Stimulated activated CD4-positive, alpha-beta T cell treated with anti-CD3 and anti-CD28 coated beads, Interleukin-2, amount 100 ng/mL, for 24 hours (primary cell): ENCODE measurements at places on chromosomes 16 and 17.

DNA sequence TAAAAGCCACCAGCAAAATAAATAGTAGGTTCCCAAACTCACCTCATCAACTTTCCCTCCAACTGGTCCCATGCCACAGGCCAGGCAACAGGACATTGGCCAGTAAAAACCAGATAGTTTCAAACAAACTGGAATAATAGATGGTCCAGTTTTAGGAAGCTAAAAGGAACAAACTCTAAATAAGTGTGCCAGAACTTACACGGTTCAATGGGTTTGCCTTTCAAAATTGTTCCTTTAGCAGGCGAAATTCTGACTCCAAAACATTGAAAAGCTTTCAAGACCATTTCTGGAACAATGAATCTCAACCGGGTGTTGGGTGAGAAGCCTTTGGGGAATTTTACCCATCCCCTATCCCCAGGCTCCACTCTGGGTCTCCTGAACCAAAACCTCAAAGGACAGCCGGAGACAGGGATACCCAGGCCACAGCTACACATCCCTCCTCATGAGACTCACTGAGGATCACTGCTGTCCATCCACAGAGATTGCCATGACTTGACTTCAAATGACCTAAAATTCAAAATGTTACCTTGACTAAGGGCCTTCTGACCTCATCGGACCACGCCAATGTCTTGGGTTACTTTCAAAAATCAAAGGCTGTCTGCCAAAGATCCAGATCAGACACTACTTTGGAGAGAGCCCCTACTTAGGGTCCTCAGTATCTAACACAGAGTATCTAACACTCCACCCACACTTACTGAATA lies 13.0 kb downstream of the AXIN2 start:
- no peak for DNase-seq

GRCh38 chr16:19003935-19004334 lies 20.2 kb downstream of the TMC7 start:
- DNase-seq = no peak

DNA sequence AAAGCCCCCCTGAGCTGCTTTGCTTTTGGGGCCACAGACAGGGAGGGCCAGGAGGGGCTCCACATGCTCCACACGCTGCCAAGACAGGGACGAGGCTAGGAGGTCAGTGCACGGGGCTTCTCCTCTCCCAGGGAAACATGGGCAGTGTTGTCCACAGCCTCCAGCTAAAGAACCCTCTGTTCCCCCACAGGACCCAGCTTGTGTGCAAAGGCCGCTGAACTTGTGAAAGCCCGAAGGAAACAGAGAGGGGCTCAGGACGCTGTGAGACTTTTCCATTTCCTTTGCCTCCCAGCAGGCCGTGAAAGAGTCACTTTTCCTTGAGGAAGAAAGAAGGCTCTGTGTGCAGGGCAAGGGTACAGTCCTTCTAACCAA lies 9.7 kb downstream of the CDRT4 start:
- no peak for DNase-seq

- DNase-seq = peak; percentile 93
Measured at GRCh38 chr16:29029168-29029994, 44.5 kb downstream of the LAT start.

DNA sequence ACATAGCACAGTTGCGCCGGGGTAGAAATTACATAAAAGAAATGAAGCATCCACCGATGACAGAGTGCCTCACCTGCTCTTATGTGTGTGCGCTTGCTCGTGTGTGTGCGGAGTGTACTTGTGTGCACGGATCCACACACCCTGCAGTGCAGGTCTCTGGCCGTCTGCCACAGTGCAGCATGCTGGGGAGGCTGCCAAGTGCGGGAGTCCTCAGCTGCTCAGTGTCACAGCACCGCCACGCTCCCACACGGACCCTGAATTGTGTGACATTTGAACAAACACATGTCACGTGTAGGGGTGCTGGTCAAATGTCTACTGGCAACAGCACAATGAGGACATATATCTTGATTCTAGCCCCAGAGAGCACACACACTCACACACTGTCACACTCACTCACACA lies 243.0 kb upstream of the MYOCD start:
- no peak for DNase-seq

GRCh38 chr17:17303010-17303846 lies at the start of gene NT5M:
NT5M (plus strand) TSS chr17:17303373; CDS start chr17:17303551, 178 bp downstream.
- DNase-seq = peak; percentile 86

- DNase-seq = peak; percentile 61
Measured at GRCh38 chr16:49921791-49922456, 66.0 kb upstream of the ZNF423 start.

- DNase-seq = no peak
Measured at GRCh38 chr17:38507436-38507835, 79.2 kb downstream of the ARHGAP23 start.

DNA sequence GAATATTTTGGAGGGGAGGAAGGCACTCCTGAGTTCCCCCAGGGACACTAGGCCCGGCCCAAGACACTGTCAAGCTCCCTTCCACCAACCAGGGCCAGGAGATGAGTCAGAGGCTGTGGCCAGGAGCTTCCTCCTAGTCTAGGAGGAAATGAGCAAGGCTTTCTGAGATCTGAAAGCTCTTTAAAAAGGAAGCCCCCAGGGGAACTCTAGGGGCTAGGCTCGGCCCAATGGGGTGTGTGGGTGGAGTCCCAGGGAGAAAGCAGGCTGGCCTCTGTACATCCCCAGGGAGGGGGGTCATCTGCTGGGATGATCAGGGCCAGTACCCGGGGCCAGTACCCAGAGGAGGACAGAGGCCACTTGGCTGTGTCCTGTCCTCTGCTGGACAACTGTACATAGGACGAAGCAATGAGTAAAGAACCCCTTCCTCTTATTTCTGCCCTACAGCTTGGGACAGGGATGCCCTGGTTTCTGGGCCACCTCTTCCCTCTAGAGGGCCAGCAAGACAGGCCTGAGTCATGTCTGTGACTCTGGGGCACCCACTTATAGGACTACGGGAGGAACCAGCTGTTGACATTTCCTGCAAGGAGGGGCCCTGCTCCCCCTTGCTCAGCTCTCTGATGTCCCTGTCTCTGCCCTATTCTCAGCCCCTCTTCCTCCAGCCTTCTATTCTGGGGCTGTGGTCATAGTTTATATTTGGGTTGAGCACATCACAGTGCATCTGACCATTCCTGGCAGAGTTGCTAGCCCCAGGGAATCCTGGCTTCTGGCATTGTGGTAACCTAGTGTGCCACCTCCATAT lies 2.7 kb downstream of the FHOD1 start:
- DNase-seq = peak; percentile 78
